ENCODE measurements at places on chromosomes 12 and 14.

DNA sequence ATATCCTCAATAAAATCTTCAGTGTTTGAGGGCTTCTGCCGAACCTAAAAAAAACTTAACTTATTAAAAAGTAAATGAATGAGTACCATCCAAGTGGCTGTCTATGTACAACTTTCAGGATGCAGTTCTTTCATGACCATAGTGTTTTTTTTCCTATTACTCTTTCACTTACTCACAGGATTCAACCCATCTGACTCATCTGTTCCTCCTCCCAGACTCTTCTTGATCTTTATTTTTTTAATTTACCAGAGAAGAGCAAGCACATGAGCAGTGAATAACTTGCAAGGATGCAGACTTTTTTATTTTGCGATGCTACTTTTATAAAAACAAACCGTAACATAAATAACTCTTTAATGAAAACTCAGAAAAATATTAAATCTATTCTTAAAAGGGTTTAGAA is 24.5 kb downstream of the RECQL start:
- DNase-seq: no peak

- no peak for DNase-seq
These were observed 34.8 kb downstream of the ATL1 start for GRCh38 chr14:50594577-50595316.

DNA sequence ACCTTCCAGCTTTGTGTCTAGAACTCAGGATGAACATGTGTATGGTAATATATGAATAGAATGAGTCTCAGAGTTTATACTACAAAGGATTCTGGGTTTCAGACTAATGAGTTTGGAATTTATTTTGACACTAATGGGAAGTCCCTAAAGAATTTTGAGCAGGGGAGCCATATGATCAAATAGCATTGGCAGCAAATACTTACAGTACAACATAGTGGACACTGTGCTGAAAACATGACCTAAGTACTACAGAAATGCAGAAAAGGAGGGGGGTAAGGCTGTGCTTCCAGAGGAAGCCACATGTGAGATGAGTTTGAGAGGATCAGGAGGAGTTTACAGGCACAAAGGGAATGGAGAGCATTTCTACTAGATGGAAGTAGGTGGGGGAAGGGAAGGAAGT is 225.8 kb downstream of the C12orf42 start:
- no peak for DNase-seq

DNA sequence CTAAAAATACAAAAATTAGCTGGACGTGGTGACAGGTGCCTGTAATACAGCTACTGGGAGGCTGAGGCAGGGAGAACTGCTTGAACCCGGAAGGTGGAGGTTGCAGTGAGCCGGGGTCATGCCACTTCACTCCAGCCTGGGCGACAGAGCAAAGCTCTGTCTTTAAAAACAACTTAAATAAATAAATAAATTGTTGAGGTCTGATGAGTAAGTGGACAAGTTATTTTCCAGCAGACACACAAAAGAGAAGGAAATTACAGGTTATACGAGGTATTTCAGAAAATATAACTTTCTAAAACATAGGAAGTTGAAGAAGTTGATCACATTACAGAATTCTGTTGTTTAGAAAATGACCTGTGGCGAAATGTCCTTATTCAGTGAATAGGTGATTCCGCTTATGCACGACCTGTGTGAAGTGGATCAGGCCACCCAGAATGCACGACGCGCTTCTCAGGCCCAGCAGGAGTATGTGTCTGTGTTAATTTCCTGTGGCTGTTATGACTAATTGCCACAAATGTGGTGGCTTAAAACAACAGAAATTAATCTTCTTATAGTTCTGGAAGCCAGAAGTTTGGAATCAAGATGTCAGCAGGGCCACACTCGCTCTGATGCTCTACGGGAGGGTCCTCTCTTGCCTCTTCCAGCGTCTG is 38.1 kb downstream of the P2RX7 start:
- DNase-seq: no peak

DNA sequence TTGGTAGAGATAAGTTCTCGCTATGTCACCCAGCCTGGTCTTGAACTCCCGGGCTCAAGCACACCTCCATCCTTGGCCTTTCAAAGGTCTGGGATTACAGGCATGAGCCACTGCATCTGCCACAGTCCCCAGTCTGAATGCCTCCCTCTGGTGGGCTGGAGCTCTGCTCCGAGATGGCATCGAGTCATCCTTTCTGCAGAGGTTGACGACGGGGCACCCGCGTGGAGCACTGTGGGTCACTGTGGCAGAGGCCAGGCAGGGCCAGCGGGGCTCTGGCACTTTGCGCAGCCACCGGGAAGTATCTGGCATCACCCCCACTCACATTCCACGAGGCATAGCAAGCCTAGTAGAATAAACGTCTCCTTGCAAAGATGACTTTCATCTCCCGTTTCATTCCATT is 163.3 kb upstream of the DIO3 start:
- DNase-seq: no peak

- no peak for DNase-seq
These were observed 333.7 kb upstream of the TMTC1 start for GRCh38 chr12:30117483-30117882.

GRCh38 chr14:23436327-23437132 is 1.1 kb upstream of the MYH7 start:
- DNase-seq: no peak

DNA sequence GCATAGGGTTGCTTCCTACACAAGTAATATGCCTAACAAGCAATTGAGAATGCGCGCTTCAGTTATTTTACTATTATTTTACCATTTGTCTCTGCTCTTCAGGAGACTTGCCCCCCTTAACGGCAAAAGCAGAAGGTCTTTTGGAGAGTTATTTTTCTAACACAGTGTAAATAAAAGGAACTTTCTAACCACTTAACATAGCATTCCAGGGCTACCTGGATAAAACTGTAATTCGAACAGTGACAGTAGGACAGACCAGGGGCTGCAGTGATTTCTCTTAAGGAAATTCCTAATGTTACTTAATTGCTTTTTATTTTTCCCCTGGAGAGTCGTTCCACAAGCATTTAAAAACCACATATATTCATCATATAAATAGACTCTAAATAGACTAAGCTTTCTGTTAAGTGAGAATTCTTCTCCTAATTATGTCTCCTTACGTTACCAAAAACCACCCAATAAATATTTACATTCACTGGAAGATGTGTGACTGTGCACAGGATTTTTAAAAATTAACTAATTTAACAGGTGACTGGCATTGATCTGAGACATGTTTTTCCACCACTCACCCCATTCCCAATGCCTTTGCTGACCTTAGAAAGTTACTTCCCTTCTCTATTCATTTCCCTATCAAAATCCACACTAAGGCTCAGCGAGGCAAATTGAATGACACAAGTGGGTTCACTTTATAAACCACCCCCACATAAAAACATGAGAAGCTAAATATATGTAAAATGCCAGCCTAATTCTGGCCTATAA is 72.4 kb downstream of the RNF34 start:
- DNase-seq: no peak

DNA sequence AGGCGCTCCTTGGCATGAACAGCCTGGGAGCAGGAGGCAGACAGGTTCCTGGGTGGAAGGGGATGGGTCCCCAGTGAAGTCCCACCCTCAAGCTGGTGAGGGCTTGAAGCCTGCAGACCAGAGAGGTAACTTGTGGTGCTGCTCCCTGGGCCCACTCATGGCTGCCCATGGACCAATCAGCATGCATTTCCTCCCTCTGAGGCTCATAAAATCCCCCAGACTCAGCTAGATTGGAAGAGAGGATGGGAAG is 50.2 kb downstream of the A2M start:
- no peak for DNase-seq

- DNase-seq: no peak
These were observed 31.7 kb upstream of the GPRC5A start for GRCh38 chr12:12859690-12860089.

GRCh38 chr12:89047856-89048418 is 304.4 kb downstream of the DUSP6 start:
- no peak for DNase-seq

GRCh38 chr12:14272956-14273912 is 92.2 kb upstream of the ATF7IP start:
- no peak for DNase-seq

DNA sequence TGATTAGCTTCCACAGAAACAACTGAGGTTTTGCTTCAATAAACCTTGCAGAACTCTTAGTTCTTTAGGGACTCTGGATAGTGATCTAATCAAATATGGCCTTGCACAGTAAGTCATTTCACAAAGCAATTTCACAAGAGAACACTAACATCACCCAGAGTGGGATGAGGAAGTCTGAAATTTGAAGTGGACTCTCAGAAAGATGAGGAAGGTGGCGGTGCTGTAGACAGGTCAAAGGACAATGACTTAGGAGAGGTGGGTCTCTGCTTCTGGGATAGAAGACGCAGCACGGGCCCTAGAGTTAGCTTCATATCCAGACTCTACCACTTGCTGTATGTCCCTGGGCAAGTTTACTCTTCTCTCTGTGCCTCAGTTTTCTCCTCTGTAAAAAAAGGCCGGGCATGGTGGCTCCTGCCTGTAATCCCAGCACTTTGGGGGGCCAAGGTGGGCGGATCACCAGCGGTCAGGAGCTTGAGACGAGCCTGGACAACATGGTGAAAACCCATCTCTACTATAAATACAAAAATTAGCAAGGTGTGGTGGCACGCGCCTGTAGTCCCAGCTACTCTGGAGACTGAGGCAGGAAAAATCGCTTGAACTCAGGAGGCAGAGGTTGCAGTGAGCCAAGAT is 18.9 kb downstream of the FOS start:
- DNase-seq: no peak

GRCh38 chr12:104304261-104305009 is 896 bp downstream of the EID3 start:
- no peak for DNase-seq

GRCh38 chr12:18750085-18750484 is 12.2 kb downstream of the CAPZA3 start:
- no peak for DNase-seq

DNA sequence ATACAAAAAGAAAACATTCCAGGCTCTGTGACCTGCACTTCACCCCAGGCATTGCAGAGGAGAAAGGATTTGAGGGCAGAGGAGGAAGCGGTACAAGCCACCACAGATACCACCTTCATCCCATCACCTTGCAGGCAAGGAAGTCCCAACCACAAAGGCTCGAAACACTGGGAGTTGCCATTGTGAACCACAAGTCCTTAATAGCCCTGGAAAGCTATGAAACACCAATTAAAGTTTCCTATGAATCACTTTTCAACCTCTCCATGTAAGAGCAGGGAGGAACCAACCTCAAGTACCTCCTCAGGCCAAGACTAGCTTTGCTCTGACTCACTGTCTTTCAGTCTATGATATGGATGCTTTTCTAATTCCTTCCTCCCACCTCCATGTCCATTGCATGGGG is 27.0 kb downstream of the MAP3K9 start:
- DNase-seq: no peak

GRCh38 chr14:35362911-35363374 is 41.6 kb downstream of the NFKBIA start:
- DNase-seq: no peak

- DNase-seq: no peak
These were observed 76.3 kb upstream of the RTL1 start for GRCh38 chr14:100979780-100980179.

GRCh38 chr12:92000597-92000996 is 145.0 kb downstream of the BTG1 start:
- no peak for DNase-seq

GRCh38 chr14:44449680-44450079 is 57.4 kb downstream of the FSCB start:
- DNase-seq: no peak

DNA sequence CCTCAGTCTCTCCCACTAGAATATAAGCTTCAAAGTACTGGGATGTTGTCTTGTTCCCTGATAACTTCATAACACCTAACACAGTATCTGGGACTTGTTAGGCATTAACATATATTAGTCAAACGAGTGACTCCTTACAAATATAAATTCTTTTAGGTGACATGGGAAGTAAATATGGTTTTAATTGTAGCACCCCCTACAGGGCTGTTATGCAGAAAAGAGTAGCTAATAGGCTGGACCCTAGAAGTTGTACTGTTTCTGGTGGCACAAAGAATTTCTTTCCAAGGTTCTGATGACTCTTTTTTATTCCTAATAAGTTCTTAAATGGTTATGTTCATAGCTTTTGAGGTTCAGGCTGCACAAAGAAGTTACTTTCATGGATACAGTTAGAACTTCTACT is 29.8 kb downstream of the GPATCH2L start:
- DNase-seq: no peak

DNA sequence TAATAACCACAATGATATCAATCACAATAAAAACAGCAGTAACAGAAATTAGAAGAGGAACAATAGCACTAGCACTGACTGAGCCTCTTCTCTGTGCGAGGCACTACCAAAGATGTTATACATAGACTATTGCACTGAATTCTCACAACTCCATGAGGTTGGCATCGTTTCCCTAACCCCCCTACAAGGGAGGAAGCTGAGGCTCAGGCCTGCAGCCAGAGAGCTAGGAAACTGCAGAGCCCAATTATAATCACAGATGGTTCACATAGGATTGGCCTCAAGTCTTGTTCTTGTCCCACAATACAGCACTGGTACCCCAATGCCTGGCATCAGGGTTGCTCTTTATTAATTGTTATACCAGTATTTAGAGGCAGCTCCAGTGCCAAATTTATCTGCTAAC is 278.0 kb downstream of the CEP128 start:
- no peak for DNase-seq

- no peak for DNase-seq
These were observed 29.0 kb downstream of the TRMT5 start for GRCh38 chr14:60951776-60952435.

- DNase-seq: no peak
These were observed 376.8 kb downstream of the FUT8 start for GRCh38 chr14:65789363-65789762.

GRCh38 chr12:13798162-13798561 is 183.2 kb downstream of the GRIN2B start:
- DNase-seq: no peak

DNA sequence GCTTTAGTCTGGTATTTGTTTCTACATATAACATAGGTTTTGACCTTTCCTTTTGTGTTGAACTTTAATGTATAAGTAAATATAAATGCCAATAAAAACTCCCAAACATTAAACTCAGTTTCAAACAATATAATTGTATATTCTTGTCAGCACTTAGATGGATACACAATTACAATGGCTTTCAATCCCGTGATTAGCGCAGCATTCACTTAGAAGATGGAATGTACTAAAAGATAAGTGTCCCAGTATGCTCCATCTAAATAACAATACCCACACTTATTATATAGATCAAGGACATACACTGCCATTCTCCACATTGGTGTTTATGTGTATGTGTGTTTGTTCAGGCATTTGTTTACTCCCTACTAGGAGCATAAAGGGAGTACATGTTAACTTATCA is 193.1 kb downstream of the SOX5 start:
- no peak for DNase-seq

DNA sequence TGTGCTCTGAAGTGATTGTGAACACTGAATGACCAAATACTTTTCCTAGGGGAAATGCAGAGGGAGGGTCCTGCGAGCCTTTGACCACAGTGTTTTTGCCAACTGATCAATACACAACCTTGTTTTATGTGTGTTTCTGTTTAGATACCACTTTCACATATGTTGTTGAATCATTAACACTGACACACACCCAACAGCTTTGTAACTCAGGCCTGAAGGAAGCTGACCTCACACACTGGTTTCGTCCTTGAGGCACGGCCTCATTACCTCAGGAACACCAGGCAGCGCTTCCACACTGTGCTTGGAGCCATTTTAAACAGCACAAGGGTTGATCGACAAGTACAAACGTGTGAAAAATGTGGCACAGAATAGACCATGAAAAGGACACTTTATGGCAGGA is 60.0 kb downstream of the PPFIBP1 start:
- no peak for DNase-seq

GRCh38 chr14:72640911-72641485 is 252.9 kb downstream of the DPF3 start:
- no peak for DNase-seq
